ENCODE measurements at places on chromosomes 1 and 21. TPM values are rescaled to one million over a fixed set of nuclear protein-coding genes. Genes with fewer than 3 reads are reported as not detected.

- DNase-seq: no peak
Measured at GRCh38 chr1:62092110-62092509, 102.5 kb upstream of the L1TD1 start.

RORC gene
- total RNA-seq: 5.6 TPM

DNA sequence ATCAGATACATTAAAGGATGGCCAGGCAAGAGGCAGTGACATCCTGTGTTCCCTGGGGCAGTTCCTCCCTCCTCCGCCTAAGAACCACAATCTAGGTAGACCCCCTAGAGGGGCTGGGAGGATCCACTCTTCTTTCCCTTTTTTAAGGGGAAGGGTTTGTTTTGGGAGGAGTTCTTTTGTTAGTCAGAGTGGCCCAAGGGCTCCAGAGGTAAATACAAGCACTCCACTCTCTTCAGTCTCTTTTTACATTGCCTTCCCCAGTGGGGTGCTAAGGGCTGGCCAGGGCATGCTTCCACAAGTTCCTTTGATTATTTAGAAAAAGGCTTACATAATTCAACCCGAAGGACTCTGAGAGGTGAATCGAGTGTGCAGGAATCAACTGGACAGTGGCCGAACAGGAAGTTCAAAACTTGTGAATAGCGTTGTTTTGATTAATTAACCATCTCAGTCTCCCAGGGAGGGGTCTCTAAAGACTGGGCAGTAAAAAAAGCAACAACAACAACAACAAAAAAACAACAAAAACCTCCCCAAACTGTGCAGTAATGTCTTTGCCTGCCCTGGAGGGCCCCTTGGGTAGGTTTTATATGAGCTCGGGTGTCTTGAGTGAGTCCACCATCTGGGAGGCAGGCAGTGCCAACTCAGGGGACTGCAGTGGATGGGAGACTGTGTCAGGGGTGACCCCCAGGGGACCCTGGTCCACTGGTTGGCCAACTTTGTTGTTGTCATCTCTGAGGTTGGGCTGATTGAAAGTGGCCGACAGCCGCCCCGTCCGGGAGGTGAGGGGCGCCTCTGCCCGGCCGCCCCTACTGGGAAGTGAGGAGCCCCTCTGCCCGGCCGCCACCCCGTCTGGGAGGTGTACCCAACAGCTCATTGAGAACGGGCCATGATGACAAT is 33.2 kb upstream of the ENO1 start:
- no peak for DNase-seq

DNA sequence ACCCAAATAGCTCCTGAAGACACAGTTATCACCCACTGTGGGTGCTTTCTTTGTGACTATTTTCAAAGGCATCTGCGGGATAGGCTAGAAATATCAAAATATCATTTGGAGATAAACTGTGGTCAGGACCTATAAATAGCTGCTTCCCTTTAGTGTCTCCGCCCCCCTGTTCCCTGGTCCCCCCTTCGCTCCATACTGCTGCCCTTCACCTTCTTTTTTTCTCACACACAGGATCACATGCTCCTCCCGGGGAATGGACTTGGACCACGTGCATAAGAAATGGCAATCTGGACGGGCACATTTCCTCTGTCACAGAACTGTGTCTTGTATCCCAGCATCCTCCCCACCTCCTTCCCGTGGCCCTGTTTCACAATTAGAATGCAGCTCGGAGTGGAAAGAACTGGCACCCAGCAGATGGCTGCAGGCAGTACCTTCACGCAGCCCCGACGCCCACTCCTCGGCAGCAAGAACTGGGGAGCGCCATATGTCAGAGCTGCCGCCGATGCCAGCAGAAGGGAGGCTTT is 68.8 kb upstream of the SSX2IP start:
- DNase-seq: no peak

DNA sequence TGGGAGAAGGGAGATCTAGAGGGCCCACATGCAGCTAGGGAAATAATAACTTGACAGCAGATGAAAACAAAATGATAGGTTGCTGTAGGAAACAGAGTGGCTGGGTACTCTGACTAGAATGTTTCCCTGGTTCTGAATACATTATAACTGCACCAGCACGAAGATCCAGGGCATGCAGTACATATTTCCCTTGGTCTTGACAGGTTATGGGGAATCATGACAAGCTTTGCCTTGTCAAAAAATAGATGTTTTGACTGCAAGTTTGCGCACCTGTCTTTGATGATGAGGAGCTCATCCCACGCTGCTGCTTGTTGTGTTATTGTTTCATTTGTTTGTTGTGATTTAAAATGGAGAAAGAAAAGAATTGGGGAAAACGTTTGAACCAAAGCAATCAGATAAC is 292.9 kb downstream of the PDE4B start:
- no peak for DNase-seq

- no peak for DNase-seq
Measured at GRCh38 chr1:110436635-110437034, 14.3 kb upstream of the PROK1 start.

OLIG2 gene
- total RNA-seq: not detected

DNA sequence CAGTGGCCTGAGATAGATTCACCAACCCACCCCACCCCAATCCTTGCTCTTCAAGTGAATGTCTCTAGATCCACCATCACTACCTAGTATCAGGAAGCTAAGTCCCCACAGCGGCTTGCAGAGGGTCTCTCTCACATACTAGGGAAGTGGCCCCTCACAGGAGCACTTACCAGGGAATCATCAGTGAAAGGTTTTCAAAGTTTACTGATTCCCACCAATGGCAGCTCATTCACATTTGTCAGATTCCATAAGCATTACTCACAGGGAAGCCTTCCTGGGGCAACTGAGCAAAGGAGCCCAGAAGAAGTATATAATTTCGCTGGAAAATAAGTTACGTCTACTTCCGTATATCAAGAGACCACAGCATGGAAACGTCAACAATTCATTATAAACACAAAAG is 120.8 kb downstream of the GREM2 start:
- DNase-seq: no peak

- no peak for DNase-seq
Measured at GRCh38 chr1:85584264-85584781, 3.8 kb downstream of the CCN1 start.

NEGR1 gene
- not detected for total RNA-seq

All from CD8-positive, alpha-beta T cell (primary cell).